ENCODE measurements at places on chromosomes 13 and 19.
A peak's percentile ranks its signal among the peaks of the same experiment; 100 is the strongest.

DNA sequence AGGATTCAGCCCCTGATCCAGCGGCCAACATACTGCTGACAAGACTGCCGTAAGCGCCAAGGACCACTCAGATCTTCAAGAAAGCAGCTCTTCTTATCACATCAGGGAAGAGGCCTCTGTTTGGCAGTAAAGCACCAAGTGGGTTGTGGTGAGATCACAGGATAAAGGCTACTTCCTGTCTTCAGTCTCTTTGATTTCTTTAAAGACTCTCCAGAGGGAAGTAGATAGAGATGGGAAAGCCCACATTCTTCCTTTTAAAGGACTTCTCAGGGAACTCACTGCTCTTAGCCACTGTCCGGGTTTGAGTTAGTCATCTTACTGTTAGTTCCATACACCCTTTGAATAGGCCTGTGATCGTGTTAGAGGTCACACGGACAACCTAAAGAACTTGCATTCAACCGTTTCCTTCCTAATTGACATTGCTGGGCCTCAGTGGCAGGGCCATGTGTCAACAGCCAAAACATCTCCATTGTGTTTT, 47.2 kb upstream of the POMP start:
- DNase-seq, result peak; percentile 10

- DNase-seq, result no peak
Observed at GRCh38 chr13:97879646-97880310, 73.7 kb upstream of the IPO5 start.

DNA sequence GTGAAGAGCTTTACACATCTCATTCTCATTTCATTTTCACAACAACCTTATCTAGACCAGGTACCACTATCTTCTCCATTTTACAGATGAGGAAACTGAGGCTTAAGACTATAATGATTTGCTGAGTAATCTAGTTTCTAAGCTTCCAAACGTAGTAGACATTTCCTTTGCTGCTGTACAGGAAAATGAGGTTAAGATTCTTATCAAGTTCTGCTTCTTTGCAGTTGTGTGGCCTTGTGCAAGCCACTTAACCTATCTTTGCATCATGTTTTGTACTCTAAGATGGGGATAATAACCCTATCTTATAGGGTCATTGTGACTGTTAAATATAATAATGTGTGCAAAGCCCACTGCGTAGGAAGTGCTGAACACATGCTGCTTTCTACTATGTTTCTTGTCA, 307.9 kb downstream of the HS6ST3 start:
- DNase-seq, result no peak

DNA sequence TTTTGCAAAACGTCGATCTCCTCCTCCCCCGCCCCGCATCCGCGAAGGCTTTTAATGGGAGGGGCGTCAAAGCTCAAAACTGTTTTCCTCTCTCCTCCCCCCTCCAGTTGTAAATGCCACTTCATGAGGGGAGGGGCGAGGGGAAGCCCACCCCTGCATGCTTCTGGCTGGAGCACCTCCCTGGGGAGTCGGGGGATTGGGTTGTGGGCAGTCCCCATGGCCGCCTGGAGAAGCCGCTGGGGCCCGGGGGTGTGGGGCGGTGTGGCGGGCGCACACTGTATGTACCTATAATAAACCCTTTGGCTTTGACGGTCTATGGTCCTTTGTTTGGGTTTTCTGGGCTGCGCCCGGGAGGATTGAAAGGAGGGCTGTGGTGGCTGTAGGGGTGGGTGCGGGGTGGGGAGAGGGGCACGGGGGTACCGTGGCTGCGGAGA, 505 bp upstream of the SHKBP1 start:
- no peak for DNase-seq

GRCh38 chr19:51319649-51320279, 8.3 kb downstream of the IGLON5 start:
- DNase-seq, result no peak

DNA sequence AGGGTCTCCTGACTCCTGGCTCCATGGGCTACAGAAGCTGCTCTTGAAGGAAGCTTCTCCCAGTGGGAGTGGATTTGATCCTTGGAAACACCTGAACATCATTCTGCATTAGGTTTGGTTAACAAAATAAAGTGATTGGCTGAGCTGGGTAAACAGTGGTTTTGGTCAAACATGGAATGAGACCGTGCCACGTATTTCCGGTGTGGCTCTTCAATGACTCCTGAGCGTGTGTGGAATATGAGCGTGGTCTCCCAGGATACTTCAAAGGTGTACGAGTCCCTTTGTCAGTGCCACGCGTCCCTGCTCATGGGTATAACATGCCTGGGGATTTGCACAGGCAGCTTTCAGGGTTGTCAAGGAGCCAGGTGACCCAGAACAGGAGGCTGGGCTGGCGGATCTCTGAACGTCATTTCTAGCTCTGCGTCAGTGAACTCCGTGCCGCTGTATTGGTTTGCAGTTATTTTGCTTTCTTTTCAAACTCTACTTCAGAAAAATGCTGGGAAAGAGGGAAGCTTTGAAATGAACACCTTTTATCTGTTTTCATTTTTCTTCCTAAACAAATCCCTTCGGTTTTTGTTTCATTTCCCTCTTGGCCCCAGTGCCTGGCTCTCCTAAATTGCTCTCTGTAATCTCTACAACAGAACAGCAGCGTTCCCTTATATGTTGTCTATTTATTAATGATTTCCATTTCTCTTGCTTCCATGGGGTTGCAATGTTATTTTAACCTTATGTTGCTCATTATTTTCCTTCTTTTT, 26.3 kb upstream of the GJB6 start:
- DNase-seq, result no peak

- DNase-seq, result peak; percentile 74
Observed at GRCh38 chr19:51441410-51442390, 16.6 kb downstream of the SIGLEC8 start.

- no peak for DNase-seq
Observed at GRCh38 chr13:83515268-83516015, 366.8 kb downstream of the SLITRK1 start.

DNA sequence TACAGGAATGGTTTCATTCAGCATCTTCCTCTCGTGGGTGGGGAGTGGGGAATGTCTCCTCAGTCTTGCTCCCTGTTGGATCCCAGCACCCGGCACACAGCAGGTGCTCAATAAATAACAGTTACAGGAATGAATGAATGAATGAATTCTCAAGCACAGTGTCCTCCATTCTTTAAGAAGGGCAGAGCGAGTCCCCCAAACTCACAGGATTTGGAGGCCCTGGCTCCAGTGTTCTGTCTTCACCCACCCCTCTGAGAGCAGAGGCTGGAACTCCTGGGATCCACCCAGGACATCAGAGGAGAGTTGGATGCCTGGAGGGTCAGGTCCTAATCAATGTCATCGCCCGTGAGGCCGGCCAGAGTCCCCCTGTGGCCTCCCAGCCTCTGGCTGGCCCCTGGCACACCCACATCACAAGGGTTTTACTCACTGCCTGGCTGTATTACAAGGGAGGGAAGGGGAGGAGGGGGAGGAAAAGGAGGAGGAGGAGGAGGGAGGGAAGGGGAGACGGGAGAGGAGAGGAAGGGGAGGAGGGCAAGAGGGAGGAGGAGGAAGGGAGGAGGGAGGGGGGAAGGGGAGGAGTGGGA, 8.7 kb upstream of the CREB3L3 start:
- DNase-seq, result no peak

DNA sequence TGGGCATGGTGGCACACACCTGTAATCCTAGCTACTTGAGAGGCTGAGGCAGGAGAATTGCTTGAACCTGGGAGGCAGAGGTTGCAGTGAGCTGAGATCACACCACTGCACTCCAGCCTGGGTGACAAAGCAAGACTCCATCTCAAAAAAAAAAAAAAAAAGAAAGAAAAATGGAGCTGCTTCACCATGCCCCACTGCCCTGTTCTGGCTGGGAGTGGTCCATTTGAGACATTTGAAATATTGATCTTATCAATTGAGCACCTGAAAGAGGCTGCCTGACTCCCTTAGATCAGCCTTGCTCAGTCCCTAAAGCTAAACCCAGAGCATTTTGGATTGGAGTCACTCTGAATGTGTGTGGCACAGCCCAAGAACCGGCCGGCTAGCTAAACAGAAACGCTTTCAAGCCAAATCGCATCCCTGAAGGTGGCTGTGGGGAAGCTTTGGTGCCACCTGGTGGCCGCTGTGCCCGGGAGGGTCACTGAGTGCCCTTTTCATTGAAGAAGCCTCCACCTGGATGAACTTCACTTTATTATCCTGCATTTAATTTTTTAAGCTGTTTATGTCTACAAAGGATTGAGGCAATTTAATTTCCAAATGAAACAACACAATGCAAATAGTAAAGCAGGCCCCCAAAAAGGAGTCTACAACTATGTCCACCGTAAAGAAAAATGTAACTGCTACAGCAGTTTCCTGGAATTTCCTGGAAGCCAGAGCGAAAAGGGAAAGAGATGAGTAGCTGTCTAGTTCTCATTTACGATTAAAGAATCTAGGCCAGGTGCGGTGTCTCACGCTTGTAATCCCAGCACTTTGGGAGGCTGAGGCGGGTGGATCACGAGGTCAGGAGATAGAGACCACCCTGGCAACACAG, 53.1 kb upstream of the SERPINE3 start:
- DNase-seq, result peak; percentile 32

GRCh38 chr13:62088165-62088564, 672.5 kb upstream of the PCDH20 start:
- no peak for DNase-seq

DNA sequence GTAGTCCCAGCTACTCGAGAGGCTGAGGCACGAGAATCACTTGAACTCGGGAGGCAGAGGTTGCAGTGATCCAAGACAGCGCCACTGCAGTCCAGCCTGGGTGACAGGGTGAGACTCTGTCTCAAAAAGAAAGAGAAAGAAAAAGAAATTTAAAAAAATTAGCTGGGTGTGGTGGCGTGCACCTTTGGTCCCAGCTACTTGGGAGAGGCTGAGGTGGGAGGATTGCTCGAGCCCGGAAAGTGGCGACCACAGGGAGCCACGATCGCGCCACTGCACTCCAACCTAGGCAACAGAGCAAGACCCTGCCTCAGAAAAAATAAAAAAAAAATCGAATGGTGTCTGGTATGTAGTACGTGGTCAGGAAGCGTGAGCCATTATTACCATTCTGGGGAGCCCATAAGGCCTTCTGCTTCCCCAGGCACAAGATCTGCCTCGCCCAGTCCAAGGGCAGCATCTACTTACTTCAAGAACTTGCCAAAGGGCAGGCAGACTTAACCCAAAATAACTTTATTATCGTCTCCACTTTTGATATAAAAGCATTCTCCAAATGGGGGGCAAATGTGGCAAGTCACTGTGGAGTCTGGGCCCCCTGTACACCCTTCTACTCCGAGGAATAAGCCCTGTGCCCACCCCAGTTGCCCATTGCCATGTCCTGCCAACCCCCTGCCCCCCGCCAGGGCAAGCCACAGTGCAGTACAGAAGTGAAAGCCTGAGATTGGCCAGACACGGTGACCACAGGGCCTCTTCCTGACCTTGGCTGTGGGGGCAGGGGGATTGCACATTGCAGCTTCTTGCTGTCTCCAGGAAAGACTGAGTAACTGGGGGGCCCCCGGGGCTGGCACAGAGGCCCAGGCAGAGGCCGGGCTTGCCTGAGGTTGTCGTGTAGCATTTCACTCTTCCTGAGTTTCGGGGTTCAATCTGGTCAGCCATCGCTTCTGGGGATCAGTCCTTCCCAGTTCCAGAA, 12.6 kb downstream of the CCL25 start:
- DNase-seq, result no peak

DNA sequence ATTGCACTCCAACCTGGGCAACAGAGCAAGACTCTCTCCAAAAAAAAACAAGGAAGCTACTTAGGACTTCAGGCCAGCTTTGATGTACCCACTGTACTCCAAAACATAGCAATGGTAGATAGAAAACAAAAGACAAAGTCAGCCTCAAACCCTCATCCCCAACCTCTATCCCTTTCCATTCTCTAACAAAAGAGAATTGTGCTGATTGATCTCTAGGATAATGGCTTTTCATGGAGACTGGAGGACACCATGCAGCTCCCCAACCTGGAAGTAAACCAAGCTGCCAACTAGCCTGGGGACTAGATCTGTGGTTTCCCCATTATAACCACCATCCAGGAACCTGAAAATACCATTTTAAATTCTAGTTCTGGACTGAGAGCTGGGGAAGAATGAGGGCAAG, 4.3 kb upstream of the ZDHHC20 start:
- no peak for DNase-seq

- no peak for DNase-seq
Observed at GRCh38 chr13:101757446-101758039, 305.1 kb downstream of the ITGBL1 start.

DNA sequence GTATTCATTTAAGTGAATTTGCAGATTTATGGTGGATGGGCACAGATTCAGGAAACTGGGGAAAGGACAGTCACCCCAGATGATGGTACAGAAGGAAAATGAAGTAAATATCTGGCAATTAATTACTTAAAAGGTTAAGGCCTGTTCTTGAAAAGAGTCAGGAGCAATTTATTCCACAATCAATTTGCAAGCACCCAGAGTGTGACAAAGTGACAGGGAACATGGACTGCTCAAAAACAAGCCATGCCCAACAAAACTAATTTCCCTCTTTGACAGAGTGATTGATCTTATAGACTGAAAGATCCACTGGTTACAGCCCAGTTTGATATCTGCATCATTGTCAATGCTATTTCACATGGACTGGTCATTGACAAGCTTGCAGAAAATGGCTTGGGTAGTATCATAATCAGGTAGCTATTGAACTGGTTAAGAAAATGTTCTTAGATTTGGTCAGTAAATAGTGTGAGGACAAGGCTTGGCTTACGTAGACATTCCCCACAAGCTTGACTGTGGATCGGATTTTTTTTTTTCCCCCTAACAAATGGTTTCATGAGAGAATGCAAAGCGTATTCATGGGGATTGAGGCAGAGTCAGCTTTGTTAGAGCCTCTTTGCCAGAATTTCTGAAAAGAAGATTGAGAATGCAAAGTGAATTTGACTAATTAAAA, 584.6 kb downstream of the GPC6 start:
- no peak for DNase-seq

GRCh38 chr19:47351548-47351947, 2.4 kb downstream of the DHX34 start:
- DNase-seq, result no peak

GRCh38 chr13:42101821-42102585, 53.6 kb downstream of the DGKH start:
- DNase-seq, result no peak

DNA sequence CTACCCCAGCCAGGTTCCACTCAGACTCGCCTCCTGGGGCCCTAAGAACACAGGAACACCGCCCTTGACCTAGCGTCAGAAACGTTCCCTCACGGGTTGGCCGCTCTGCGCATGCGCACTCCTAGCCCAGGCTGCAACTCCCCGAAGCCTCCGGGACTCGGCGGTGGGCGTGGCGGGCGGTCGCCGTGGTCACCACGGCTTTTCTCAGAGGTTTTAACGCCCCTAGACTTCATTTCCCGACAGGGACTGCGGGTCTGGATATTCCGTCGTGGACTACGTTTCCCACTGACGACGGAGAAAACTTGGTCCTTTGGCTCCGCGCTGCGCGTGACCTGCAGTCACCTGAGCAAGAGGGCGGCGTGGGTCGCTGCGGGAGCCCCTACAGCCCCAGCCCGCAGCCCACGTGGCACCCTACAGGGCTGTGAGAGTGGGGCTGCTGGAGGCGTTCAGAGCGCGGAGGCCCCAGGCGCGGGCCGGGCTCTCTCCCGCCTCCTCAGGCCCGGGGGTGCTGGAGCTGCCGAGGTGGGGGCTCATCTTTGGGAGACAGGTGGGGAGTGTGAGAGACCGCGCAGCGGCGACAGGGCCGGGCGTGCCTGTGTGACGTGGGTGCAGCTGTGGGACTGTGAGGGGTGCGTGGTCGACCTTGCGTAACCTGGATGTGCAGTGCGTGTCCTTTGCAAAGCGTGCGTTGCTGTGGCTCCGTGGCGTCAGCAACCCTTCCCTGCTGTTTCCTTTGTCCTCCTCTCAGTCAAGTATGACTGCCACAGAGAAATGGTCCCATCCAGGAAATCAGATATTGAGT, 38.0 kb upstream of the ZNF573 start:
- peak; percentile 3 for DNase-seq

Data from effector memory CD4-positive, alpha-beta T cell (primary cell).